ENCODE measurements at places on chromosomes 7 and 10.

- no peak for DNase-seq
Observed at GRCh38 chr7:121153995-121154394, 165.5 kb downstream of the CPED1 start.

DNA sequence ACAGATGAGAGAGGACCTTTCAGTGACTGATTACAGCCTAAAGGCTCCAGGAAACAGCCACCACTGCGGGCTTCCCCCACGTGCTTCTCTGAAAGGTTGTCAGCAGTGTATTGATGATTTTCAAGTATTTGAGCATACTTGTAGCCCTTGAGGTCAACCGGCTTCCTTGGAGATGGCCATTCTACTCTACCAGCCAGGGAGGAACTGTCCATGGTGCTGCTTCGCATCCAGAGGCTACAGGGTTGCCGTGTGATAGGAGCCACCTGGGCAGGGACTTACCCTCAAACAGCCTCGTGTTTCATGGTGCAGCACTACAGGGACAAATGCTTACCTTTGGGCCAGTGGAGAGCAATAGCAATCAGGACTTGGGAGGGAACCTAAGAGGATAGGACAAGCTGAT, 179.5 kb downstream of the DPP6 start:
- peak; percentile 40 for DNase-seq

- DNase-seq: no peak
Observed at GRCh38 chr10:101224910-101225823, 4.1 kb downstream of the LBX1 start.

- no peak for DNase-seq
Observed at GRCh38 chr7:116171094-116171493, 39.2 kb upstream of the TES start.

GRCh38 chr10:615583-616152, 73.8 kb downstream of the DIP2C start:
- no peak for DNase-seq
